ENCODE measurements at places on chromosomes 1 and 21. TPM values are rescaled to one million over a fixed set of nuclear protein-coding genes. Genes with fewer than 3 reads are reported as not detected.

The SYT11 gene
- 7.0 TPM for total RNA-seq

The MMEL1 gene
- 1.2 TPM for total RNA-seq

The FOXD3 gene
- not detected for total RNA-seq

The SLC37A1 gene
- total RNA-seq = 18.7 TPM

The ECM1 gene
- total RNA-seq = 0.88 TPM

The GPR25 gene
- not detected for total RNA-seq

The TMEM200B gene
- total RNA-seq = 2.7 TPM

The PAPPA2 gene
- 0.37 TPM for total RNA-seq

The DRAXIN gene
- total RNA-seq = 0.30 TPM

GRCh38 chr1:39980555-39981313 is 25.8 kb downstream of the MFSD2A start:
- no peak for DNase-seq

- DNase-seq = no peak
Measured at GRCh38 chr21:34158866-34159835, 85.8 kb downstream of the MRPS6 start.

GRCh38 chr1:229563241-229563640 is 4.7 kb upstream of the ABCB10 start:
- DNase-seq = no peak

DNA sequence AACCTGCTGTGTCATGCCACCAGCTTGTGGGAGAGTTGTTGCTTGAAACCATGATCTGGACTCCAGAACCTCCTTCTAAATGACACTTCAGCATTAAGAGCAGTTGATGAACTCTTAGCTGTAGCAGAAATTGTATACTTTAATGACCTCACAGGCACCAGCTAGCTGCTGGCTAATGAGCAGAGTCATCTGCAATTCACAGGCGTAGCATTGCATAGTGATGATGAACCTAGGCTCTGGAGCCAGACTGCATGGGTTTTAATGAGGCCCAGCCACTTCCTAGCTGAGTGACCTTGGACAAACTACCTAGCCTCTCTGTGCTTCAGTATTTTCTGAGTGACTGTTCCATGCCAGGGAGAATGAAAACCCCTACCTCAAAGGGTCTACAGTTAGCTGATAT is 407.1 kb downstream of the LMO4 start:
- no peak for DNase-seq

DNA sequence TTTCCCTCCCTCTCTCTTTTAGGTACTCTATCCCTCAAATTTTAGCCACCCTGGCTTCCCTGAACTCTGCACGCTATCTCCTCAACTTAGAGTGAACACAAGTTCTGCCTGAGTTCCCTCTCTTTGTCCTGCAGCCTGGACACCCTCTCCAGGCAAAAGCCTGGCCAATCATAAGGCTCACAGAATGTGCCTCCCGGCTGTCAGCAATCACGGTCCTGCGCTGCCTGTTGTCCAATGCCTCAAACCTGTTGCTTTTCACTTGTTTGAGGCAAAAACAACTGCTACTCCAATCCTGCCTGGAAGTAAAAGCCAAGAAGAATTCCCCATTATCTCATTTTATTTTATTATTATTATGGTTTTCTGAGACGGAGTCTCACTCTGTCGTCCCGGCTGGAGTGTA is 66.1 kb downstream of the LGR6 start:
- DNase-seq = no peak

DNA sequence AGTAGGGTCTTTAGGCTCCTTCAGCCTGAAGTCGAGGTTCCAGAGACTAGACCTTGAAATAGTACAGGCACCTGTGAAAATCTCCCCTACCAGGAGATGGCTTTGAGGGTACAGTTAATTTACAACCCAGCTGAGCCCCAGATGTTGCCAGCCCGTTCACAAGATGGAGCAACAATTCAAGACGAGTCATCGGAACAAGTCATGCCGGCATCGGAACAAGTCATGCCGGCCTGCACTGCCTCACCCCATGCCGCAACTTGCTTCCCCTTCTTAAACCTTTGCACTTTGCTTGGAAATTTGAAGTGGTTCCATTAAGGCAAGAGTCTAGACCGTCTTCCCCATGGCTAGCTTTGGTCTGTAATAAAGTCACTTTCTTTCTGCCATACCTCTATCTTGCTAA is 16.0 kb downstream of the HHAT start:
- no peak for DNase-seq

DNA sequence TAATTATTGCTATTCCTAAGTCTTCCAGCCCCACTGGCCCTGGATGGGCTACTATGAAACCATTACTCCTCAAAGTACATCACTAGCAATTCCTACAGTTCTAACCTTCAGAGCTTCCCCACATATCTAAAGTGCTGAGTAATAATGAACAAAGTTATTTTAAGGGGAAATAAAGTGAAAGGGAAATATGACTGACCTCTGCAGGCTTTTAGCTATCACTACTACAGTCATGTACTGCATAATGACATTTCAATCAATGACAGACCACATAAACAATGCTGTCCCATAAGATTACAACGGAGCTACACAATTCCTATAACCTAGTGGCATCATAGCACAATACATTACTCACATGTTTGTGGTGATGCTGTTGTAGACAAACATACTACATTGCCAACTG is 32.5 kb upstream of the ASPM start:
- DNase-seq = no peak
